ENCODE measurements at places on chromosomes 13 and 19.

GRCh38 chr13:62799931-62800436 is 1384.3 kb upstream of the PCDH20 start:
- no peak for DNase-seq

DNA sequence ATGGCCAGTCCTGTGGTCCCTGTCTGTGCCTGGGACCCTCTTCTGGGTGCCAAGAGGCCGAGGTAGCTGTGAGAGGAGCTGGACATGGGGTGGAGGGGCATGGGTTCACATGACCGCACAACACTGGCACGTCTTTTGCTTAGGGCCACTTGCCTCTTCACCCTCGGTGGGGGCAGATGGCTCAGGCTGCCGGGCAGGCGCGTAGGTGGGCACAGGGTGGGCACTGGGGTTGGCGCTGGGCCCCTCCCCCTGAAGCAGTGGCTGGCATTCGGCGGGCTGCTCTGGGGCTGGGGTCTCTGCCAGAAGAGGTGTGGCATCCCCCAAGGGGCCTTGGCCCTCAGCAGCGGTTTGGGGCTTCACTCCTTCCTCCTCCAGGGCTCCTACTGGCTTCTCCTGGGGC is 8.4 kb downstream of the PALM3 start:
- no peak for DNase-seq

- peak; percentile 28 for DNase-seq
These were observed at the start of gene RASL11A for GRCh38 chr13:27270594-27271520. Gene RASL11A, plus strand, starts transcription at chr13:27270830. Its CDS starts 115 bp downstream, at chr13:27270945.

DNA sequence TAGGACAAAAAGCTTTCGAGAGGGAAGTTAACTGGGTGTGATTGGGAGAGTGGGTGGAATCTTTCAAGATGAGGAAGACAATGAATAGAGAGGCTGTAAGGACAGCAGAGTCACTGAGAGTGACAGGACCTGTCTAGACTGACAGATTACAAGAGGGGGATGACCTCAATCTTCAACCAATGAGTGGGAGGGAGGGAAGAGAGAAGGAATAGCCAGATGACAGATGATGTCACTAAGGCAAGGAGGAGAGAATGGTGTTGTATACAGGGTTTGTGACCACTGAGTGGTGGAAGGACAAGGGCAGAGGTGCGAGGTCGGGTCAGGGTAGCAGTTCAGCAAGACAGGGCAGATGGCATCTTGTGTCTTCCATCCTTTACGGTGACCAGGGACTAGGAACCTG is 5.8 kb upstream of the ILF3 start:
- DNase-seq: no peak

GRCh38 chr13:99044764-99045163 is 66.9 kb upstream of the DOCK9 start:
- DNase-seq: no peak

DNA sequence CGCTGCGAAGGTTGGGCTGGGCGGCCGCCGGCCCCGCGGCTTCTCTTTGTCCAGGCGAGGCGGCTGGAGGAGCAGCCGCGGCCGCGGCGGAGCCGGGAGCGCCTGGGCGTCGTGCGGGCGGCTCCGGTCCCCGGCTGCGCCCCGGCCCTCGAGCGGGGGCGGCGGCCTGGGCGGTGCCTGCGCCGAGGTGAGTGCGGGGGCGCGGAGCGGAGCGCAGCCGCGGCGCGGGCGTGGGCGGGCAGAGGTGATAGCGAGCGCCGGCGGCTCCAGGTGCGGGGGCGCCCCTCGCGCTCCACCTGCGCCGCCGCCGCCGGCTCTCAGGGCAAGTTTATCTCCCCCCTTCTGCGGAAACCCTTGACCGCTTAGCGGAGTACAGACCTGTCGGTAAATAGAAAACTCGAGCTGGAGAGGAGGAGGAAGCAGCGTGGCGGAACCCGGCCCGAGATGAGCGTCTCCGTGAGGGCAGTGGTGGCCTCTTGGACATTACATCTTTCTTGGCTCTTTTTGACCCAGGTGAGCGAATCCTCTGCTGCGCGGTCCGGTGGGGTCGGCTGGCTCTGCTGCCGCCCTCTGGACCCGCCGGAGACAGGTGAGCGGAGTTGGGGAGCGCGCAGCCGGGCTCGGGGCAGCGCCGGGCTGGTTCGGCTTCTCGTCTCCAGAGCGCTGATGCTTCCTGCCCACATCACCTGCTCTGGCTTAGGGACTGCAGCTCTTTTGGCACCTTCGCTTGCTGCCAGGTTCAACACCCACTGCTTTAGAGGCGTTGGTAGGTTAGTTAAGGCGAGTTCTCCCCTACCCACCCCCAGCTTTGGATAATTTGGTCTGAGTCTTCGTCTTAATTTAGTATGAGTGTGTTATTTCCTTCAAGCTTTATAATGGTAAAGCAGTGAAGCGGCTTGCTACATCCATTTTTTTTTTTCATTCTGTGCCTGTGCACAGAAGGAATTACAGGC is at the start of gene MTUS2:
Gene MTUS2 (plus strand): TSS at position 241 of the 953 bp plus-strand sequence.
- no peak for DNase-seq

DNA sequence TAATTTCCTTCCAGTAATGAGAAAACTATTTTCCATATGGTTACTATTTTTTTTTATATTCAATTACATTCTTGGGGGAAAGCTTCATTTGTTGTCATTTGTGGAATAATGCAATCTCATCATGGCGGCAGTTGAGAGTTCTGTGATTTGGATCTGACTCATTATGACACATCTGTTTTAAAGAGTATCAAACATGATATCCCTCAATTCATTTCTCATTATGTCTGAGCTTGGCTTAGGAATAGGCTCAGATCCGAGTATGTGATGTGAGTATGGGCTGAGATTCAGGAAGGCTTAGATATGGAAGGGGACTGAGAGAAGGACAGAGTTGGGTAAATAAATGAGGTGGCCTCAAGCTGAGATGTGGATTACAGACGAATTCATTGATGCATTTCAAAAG is 64.4 kb downstream of the POSTN start:
- no peak for DNase-seq

DNA sequence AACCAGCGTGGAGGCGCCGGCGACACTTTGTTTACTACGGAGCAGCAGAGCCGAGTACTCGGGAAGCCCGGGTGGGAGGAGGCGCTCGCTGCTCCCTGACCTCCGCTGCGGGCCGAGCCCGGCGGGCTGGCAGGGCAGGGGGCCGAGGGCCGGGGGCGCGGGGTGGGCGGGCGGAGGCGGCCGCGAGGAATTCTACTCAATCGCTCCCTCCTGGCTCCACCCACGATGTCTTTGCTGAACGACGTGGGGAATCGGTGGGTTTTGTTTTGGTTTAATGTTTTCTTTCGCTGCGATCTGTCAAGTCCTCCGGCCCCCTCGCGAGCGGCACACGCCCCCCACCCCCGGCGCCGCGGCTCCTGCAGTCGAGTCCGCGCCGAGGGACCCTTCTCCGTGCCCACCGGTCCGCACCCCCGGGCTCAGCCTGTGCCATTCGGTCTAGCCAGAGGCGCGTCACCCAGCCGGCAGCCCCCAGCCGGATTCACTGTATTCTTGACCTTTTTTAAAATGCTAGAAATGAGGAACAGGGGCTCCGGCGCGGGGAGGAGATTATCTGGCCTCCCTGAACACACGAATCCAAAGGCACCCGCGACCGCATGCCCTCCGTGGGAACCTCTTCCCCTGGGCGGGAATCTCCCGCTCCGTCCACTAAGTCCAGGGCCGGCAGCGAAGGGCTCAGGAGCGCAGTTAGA is 636 bp upstream of the FOXO1 start:
- peak; percentile 13 for DNase-seq

- no peak for DNase-seq
These were observed 18.9 kb downstream of the VASP start for GRCh38 chr19:45526143-45526542.

DNA sequence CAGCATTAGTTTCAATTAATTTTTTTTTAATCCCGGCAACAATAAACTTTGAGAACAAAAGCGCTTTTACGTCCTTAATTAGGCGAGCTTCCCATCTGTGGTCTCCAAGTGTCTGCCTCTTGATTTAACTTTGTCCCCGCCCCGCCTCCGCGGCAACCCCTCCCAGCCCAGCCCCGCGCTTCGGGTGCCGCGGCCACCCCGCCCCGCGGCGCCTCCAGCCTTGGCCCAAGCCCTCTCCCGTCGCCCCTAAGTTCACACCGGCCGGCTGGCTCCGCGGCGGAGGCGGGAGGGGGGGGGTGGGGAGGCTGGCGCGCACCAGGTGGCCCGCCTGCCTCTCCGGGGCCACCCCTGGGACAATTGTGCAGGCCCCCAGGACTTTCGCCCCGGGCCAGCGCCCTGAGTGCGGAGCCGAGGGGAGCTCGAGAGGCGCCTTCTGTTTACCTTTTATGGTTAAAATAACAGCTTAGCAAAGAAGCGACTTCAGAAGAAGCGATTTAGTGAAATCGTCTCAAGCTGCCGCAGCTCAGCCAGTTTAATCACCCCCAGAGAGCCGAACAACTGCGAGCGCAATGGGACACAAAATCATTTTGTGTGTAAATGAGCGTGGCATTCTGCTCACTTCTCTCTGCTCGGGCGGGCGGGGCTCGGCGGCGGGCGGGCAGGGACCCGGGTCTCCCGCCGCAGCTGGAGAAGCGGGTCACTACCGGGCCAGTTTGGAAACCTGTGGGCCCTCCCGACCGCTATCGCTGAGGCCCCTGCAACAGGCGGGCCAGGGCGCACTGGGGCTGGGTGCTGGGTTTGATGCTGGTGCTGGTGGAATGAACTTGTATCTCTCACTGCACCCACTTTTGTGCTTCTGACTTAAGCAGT is 1.4 kb downstream of the KCTD15 start:
- DNase-seq: no peak
